ENCODE measurements at places on chromosomes 7 and 10.

DNA sequence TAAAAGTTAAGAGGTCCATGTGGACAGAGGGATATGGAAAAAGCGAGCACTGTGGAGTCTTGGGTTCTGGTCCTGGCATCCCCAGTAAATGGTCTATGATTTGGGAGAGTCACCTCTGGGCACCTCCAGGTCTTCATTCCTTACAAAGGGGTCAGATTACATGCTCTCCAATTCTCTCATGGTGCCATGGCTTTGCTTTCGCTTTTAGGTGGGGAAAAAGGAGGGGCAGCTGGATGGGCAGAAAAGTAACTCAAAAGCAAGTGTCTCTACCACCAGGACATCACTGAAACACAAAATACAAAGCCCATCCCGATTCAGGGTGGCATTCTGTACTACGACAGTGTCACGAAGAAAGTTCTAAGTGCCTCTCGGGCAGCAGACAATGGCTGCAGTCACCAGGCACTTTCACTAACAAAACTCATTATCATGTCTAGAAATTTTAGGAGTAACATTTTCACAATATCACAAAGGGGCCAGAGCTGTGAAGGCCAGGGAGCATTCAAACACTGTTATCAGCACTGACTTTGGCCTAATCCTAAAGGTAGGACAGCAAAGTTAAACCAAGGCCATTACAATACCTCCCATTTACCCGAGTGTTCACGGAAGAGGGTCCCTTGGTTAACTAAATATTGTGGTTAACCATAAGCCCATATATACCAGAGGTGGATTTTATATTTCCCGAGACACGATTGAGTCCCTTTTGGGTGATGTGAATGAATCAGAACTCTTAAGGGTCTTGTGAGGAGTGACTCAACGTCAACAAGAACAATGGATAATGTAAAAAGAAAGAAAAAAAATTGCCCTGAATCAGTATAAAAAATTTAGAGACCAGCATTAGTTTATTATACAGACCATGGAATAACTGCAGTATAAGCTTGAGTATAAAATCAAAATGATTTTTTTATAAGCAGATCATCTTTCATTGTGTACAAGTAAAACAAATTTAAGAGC lies 2.5 kb downstream of the PSAP start:
- DNase-seq, result no peak

DNA sequence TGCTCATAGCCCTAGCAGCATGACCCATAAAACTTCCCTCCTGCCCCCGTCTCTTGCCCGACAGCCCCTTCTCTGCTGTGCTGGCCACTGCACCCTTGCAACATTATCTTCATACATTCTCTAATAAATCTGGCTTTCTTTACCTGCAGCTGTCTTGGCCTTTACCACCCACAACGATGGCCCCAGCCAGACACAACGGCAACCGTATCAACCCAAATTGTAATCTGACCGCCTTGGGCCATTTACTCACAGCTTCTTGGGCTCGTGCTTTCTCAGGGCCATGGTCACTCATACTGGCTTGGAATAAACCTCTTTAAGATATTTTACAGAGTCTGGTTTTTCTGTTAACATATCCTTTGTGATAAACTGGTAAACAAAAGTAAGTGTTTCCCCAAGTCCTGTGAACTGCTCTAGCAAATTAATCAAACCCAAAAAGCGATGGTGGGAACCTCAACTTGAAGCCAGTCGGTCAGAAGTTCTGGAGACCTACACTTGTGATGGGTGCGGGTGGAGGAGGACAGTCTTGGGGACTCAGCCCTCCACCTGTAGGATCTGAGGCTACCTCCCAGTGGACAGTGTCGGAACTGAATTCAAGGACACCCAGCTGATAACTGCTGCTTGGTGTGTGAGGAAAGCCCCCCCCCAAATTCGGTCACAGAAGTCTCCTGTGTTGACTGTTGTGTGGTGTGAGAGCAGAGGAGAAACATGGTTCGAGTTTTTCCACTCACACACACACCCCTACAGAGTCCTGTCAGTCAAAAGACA lies 87.6 kb upstream of the ATP6V0A4 start:
- no peak for DNase-seq

GRCh38 chr10:99395750-99396445 lies 34.5 kb downstream of the GOT1 start:
- no peak for DNase-seq

DNA sequence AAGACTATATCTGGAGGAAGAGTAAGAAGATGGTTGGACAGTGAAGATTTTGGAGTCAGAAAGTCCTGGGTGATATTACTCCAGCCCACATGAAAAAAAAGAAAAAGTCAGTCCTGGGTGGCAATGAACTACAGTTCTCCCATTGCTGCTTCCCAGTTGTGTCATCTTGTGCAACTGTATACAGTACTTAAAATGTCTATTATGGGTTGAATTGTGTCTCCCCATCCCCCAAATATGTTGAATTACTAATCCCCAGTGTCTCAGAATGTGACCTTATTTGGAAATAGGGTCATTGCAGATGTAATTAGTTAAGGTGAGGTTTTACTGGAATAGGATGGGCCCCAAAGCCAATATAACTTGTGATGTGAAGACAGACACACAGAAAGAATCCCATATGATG lies 15.6 kb downstream of the SEC23IP start:
- no peak for DNase-seq

- no peak for DNase-seq
Observed at GRCh38 chr10:130869179-130869841, 442.2 kb downstream of the TCERG1L start.

DNA sequence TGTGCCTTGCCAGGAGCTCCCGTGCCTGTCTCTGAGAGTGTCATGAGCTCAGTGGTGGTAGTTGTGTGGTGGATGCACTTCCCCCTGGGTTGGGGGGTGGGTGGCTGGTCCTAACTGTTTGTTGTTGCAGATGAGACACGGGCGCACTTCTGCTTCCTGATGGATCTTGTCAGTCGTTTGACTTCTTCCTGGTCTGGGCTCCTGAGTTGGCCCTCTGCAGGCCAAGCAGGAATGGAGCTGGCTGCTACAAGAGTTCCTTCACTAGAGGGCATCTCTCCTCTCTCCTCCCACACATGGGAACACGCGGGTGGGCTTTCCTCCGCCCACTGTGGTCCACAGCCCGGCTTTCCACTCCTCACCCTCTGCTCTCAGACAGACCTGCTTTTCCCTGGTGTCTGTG lies 82.0 kb downstream of the BMS1 start:
- no peak for DNase-seq

- no peak for DNase-seq
Observed at GRCh38 chr7:44403775-44404174, 78.4 kb upstream of the CAMK2B start.

GRCh38 chr7:135508883-135509588 lies 866 bp downstream of the CNOT4 start:
- DNase-seq, result peak; percentile 31

GRCh38 chr7:77753173-77753572 lies 45.1 kb downstream of the TMEM60 start:
- no peak for DNase-seq

- DNase-seq, result no peak
Observed at GRCh38 chr7:111756687-111757178, 194.4 kb upstream of the IMMP2L start.

DNA sequence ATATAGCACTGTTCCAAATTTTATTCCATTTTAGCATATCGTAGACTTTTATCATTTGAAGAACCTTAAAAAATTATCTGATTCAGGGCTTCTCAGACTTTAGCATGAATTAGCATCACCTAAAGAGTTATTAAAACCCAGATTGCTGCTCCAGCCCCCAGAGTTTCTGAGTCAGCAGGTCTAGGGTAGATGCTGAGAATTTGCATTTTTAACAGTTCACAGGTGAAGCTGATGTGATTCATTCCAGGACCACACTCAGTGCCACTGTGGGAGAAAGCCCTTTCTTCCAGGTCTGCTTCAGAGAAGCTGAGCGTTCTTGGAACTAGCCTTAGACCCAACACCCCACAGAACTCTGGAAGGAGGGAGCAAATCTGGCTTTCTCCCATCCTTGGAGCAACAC lies 174.1 kb upstream of the YAE1 start:
- DNase-seq, result no peak
